A172 (cell line): ENCODE measurements at places on chromosomes 6 and 20. TPM values are rescaled to one million over a fixed set of nuclear protein-coding genes. Genes with fewer than 3 reads are reported as not detected.

MICA gene
- total RNA-seq, result 60.3 and 67.6 TPM in 2 replicates

RSPH3 gene
- 3.3 and 4.4 TPM in 2 replicates for total RNA-seq

OLIG3 gene
- not detected in 2 replicates for total RNA-seq

ZBTB22 gene
- total RNA-seq, result 7.6 and 8.8 TPM in 2 replicates

SIRPB1 gene
- total RNA-seq, result 0.55 and 0.74 TPM in 2 replicates

SIRPD gene
- not detected in 2 replicates for total RNA-seq

- DNase-seq, result peak; percentile 86
Measured at GRCh38 chr6:16681260-16681873, 79.9 kb downstream of the ATXN1 start.

- no peak for DNase-seq
Measured at GRCh38 chr20:46359233-46359751, 47.1 kb downstream of the ELMO2 start.

DNA sequence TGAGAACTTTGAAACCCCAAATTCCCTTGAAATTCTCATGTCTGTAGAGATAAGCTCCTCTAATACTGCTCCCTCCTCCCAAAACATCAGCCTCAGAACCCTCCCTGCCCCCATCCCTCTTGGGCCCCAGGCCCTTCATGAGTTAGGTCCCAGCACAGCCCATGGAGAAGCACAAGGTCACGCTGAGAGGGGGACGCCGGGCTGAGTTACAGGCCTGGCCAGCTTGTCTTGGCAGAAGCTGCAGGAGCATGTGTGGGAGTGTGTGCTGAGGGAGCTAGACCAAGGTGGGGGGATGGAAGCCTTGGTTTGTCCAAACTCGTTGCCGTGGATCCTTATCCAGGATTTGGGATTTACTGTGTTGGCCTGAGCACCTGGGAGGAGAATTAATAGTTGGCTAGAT, 8.5 kb upstream of the PTCRA start:
- DNase-seq, result no peak

GRCh38 chr6:123804014-123804786, 535 bp downstream of the NKAIN2 start:
- no peak for DNase-seq

DNA sequence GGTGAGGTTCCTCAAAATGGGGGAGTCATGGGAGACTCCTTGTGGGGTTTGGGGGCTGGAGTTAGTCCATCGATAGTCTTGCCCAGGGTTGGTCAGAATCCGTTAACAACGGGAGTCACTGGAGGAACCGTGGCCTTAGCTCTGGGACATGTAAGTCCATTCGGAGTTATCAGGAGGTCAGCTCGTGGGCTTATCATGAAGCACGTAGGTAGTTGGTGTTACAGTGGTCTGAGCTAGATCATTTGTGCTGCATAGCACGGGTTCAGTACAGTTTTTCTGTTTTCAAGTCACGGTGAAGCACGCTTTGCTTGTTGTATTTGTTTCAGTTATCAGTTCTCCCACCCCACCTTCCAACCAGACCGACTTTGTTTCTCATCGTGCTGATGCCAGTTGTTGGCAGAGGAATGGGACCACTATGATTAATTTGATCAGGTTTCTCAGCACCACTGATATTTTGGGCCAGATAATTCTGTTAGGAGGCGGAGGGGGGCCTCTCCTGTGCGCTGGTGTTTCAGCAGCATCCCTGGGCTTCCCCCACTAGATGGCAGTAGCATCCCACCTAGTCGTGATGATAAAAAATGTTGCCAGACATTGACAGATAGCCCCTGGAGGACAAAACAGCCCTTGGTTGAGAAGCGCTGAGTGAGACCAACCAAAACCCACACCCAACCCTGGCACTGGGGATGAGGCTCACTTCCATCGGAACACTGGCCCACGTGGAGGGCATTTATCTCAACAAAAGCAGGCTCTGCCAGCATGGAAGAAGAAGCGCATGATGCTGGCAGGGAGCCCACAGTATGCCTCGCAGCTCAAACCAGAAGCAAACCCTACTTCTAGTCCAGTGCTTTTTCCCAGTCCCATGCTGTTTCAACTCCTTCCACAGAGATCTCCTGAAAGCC, 2.2 kb upstream of the APMAP start:
- peak; percentile 72 for DNase-seq

DNA sequence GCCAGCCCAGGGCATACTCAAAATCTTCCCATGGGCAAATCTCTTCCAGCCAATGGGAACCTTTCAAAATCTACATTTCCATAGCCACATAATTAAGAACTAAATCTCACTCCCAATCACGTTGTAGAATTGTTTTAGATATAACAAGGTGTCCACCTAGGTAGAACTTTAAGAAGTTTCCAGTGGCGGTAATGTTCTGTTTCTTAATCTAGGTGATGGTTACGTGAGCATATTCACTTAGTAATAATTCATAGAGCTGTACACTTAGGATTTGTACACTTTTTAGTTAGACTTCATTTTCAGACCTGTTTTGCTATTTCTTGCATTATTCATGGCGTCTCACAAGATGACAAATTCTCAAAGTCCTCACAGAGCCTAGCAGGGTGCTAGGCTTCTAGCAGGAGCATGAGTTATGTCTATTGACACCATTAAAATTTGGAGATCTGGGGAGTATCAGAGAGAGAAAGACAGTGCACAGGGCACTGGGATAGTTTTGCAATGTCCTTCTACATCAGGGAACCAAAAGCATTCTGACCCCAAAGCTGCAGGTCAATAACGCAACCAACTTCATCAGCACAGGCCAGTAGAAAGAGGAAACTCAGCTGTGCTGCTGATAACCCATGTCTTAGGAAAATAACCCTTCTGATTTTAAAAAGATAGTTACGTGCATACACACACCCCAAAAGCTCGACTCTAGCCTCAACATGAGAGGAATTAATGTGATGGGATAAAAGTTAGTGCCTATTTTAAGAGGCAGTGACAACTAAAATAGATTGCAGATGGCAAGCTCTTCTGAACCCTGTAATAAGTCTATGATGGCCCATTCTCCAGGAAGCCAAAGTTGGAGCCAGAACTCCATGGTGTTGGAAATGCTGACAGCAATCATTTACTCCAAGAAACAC, 518.1 kb upstream of the JARID2 start:
- DNase-seq, result no peak

DNA sequence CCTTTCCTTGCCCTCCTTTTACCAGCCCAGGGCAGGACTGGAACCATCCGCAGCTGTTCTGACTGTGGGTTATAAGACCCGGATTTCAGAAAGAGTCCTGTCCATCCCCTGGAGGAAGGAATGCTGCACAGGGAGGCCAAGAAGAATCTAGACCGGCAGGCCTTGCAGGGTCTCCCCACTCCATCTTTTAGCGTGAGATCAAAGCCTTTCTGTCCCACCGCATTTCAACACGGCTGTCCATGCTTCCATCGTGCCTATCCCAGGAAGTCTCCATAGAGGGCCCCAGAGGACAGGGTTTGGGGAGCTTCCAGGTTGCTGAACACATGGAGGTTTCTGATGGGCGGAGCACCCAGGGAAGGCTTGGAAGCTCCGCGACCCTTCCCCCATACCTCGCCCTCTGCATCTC, 79.3 kb upstream of the AGPAT4 start:
- peak; percentile 22 for DNase-seq

DNA sequence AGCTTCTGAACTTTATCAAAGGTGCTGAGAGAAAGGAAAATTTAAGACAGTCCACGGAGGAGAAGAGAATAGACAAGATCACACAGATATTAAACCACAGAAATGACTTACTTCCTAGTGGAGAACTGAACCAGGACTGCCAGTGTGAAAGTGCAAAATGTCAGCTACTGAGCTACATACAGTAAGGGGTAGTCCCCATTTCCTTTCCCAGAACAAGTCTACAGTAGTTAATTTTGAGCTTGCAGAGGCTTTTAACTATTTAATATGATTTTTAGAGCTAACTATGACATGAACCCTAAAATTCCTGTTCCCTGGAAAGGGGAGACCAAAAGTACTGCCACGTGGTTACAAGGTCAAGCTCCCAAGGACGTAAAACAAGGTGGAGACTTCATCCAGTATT, 45.1 kb downstream of the CEP85L start:
- DNase-seq, result no peak

- peak; percentile 65 for DNase-seq
Measured at GRCh38 chr20:46283426-46284039, 24.8 kb downstream of the CDH22 start.

DNA sequence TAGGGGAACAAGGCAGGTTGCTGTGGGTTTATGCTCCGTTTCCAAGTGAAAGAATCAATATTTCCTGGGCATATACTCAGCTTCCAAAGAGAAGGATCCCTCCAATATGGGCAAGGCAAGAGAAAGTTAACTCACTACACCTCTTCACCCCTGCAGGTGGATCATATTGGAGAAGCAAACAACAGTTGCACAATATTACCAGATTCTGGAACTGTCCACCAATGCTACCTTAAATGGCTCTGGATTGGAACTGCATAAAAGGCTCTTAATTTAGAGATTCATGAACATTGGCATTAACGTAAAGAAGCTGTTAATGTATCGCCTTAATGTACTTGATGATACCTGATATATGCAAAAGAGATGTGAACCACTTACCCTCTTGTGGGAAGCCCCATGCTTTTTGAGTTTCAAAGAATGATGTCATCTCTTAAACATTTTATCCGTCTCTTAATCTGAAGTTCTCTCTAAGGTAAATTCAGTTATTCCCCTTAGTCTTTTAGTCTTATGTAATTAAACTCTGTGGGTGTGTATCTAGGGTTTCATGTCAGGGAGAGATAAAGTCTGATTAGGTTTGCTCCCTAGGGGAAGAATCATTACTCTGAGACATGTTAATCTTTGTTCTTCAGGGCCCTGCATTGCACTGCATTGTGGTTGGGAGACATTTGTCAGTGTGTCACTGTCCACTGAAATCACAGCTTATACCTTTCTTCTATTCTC, 99.5 kb downstream of the PHACTR1 start:
- no peak for DNase-seq

DNA sequence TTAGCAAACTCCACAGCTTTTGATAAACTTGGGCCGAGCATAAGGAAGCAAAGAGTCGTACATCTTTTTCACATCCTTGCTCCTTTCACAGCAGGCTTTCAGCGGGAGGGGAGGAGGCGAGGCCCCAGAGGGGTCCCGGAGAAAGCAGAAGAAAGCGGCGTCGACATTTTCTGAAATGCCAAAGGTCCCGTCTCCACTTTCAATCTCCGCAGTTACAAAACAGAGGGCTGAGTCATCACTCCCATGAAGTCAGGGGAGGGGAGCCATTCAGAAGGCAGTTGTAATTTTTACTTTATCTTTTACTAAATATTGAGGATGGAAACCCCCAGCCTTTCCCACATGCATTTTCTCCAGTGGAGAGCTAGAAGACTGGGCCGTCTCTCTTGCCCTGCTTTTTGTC, 174.2 kb upstream of the THBS2 start:
- DNase-seq, result no peak

GRCh38 chr6:6193221-6193745, 127.2 kb downstream of the F13A1 start:
- DNase-seq, result no peak

DNA sequence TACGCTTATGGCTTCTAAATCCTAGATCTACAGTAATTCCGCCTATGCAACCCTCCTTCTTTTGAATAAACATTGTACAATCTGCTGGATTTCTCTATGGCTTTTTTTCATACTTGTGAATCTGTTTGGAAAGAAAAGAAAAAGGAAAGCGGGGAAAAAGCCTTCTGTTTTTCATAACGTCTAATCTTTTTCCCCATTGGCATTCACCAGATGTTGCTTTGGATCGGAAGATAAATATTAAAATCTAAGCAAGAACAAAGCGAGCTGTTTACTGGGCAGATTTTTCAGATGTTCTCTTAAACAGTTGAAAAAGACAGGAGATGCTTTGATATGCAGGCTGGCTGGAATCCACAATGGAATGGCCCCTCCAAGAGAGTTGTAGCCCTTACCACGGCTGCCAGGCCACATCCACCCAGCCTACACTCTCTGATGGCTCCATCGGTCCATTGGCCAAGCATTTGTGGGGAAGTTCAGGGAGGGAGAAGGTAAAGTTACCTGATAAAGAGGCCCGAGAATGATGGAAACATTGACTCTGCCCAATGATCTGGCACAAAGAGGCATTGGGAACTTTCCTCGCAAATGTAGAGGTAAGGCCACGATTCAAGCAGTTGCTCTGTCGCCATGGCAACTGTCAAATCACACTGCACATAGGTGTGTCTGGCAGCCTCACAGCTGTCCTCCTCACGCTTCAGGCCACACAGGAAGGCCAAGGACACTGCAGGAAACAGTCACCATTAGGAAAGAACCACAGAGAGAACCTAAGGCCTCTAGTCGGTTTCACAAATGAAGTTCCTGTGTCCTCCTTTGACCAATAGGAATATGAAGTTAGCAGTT, 70.3 kb downstream of the PKHD1 start:
- no peak for DNase-seq

- peak; percentile 88 for DNase-seq
Measured at GRCh38 chr6:150072201-150072600, 3.3 kb upstream of the ULBP3 start.

DNA sequence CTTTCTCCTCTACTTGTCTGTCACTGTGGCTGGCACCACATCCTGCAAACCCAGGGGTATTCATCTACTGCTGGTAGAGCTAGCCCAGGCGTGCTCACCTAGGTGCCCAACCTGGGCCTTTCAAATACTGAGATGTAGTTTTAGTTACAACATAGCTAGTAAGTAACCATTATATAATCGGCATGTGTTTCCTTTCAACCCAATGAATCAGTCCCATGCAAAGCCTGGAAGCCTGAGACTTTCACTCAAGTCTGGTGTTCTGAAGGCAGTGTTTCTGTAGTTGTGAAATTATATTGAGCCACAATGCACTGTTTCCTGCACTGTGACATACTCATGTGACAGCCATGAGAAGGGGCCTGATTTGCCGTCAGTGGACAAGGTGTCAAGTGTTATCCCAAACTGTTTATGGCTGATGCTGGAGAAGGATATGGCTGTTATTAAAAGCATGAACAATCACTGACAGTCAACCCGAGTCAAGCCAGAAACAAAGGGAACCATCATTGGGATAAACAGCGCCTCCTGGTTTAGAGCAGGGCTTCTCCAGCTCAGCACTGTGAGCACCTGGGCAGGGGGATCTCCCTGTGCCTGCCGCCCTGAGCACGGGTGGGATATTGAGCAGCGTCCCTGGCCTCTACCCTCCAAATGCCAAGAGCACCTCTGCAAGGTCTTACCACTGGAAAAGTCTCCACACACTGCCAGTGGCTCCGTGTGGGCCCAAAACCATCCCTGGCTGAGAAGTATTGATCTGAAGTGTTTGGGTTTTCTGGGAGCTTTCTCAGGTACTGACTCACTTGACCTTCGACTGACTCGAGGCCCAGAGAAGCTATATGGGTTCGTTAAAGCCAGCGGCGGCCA, 1.6 kb downstream of the PSMA7 start:
- DNase-seq, result no peak
